ENCODE measurements at places on chromosomes 11 and 22.

DNA sequence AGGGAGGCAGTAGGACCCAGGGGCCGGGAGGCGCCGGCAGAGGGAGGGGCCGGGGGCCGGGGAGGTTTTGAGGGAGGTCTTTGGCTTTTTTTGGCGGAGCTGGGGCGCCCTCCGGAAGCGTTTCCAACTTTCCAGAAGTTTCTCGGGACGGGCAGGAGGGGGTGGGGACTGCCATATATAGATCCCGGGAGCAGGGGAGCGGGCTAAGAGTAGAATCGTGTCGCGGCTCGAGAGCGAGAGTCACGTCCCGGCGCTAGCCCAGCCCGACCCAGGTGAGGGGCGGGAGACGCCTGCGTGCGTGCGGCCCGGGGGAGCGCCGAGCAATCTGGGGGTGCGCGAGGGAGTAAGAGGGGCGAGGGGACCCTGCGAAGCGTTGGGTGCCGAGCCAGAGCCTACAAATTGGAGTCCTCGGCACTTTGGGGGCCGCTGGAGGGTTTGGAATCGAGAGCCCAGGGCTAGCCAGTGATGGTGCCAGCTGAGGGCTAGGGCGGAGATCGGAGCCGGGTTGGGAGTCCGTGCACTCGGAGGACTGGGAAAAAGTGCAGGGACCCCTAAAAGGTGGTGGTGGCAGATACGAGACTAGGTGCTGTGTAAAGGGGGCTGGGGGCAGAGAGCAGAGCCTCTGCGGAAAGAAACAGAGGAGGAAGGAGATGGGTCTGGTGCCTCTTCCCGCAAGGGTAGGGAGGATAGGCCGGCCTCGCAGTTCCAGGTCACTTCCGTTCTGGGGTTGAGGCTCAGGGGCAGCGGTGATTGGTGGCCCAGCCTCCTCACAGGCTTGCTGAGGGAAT lies at the start of gene SERPINH1:
Gene SERPINH1 (plus strand): TSS at position 206 of the 788 bp plus-strand sequence. CDS start 4,097 bp downstream, outside the sequence.
- peak; percentile 70 for DNase-seq

GRCh38 chr11:103618528-103618927 lies 417.9 kb upstream of the DDI1 start:
- DNase-seq: no peak

DNA sequence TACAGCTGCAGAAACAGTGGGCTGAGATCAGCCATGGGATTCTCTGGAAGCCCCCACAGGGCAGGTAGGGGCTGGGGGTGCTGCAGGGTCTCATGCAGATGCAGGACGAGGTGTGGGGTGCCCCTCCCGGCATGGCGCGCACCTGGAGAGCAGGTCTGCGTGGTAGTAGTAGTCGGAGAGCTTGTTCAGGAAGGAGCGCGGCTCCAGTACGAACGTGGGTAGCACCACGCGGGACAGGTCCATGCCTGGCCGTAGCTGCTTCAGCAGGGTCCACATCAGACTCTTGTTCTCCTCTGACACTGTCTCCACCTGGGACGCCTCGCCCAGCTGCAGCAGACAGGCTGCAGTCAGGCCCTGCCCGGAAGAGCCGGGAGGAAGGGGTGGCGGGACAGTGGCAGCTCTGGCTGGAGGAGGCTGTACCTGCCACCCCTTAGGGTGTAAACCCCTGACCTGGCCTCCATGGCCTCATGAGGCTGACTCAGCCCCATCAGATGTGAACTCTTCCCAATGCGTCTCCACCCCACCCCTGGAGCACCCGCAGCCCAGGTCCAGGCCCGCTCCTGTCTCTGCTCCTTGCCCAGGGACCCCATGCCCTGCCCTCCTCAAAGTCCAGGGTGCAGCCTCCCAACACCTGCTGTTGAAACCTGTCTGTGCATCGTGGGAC lies 47.0 kb upstream of the CARS1 start:
- no peak for DNase-seq

DNA sequence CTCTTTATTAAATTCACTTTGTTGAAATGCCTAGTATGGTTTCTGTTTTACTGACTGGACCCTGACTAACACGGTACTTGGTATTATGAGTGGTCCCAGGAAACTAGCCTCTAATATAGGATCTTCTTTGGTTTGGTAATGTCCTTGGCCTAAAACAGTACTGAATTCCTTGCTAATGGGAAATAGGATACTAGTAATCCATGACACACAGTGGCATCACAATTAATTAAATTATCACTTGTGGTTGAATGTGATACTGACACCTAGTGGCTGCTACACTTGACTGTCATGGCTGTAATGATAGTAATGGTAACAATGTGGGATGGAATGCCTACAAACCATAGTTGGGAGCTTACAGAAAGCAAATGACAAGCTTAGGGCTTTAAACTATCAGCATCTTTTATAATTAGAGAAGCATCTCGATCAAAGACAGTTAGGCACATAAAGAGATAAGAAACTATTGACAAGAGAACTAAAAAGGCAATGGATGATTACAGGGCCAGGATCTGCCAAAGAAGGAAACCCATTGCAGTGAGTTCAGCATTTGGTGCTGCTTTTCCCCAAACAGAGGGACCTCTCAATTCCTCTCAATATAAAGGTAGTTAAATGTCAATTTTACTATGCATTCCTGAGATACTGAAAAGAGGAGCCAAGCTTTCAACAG lies 8.6 kb downstream of the DNHD1 start:
- DNase-seq: no peak

DNA sequence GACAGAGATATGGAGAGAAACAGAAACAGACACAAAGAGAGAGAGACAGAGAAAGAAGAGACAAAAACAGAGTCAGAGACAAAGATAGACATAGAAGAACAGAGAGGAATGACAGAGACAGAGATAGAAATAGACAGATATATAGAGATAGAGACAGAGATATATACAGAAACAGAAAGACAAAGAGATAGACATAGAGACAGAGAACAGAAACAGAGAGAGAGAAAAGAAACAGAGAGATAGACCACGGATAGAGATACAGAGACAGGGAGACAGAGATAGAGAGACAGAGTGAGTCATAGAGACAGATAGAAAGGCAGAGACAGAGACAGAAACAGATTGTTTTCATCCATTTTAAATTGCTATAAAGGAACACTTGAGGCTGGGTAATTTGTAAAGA lies 12.3 kb upstream of the MPEG1 start:
- no peak for DNase-seq

DNA sequence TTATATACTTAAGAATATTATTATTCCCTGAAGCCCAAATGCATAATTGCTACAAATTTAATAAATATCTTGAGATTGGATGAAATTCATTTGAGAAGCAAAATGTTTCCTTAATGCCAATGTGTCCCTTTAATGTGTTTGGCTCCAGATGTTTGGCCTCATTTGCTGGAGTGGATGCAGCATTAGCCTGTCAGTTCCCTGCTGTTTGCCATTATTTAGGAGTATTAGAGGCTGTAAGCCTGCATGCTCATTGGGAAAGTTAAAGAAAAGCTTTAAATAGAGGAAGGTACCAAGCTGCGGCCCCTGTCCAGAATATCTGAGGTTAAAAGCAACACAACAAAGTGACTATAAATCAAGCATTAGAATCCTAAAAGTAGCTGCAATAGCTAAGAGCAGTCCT lies 54.8 kb upstream of the PITPNB start:
- no peak for DNase-seq

DNA sequence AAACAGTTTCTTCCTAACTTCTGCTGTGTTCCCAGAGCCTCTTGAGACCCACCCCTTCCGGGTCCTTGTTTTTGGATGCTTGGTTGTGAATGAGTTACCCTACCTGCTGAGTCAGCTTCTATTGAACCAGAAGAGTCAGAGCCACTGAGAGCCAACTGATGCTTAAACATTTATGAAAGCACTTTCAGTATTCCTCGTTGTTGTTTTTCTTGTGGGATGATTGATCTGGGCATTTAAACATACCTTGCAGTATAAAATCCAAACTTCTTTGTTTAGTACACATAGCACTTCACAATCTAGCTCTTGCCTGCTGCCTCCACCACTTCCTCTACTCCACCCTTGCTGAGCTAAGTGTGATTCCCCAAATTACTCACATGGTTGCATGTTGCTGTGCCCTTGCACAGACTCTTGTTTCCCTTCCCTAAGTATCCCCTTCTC lies 5.5 kb downstream of the PRSS23 start:
- no peak for DNase-seq

DNA sequence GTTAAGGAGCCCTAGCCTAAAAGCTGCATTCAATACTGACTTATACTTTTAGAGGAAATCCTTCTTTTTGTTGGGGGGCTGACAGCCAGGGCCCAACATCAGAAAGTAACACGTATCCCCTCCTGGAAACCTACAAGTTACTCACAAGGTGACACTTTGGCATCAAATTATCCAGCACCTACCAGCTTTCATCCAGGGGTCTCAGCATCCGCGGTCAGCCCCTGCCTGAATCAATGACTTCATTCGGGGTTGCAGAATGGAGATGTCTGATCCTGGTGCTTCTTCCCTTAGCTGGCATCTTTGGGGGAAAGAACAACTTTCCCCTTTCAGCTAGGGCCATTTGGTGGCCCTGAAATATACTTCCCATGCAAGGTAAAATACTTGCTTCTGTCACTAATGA lies 5.3 kb upstream of the NAP1L4 start:
- no peak for DNase-seq

DNA sequence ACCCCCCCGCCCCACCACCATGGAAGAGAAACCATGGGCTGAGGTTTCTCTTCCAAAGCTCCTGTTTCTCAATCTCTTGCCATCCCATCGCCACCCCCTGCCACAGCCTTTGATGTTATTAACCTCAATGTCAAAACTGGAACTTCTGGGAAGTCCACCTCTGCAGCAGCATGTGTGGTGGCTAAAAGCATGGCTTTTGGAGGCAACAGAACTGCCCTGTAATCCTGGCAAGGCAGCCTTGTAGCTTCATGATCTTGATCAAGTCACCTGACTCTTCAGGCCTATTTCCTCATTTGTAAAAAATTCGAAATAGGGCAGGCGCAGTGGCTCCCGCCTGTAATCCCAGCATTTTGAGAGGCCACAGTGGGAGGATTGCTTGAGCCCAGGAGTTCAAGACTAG lies 3.5 kb upstream of the COX8A start:
- no peak for DNase-seq

DNA sequence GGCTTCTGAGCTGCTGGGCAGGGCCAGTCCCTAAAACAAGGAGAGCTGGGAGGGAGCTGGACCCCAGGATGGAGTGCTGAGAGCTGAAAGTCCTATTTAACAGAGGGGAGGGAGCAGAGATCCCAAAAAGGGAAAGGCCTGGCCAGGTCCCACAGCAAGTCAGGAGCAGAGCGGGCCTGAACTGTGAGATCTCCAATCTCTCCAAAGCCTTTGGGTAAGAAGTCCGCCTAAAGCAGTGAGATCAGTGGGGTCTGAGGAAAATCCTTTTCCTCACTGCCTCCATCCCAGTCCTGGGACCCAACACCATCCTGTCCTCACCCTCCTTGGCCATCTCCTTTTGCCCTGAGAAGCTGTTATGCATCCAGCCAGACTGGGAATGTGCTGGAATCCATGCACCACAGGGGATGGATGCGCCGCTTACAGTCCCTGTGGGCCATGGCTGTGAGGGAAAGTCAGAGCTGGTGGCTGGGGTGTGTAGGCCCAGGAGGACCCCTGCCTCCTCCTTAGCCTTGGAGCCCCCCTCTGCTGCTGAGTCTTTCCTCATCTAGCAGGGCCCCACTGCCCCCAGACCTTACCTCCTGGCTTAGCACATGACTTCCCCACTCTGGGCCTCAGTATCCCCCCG lies 8.6 kb downstream of the LRRC75B start:
- DNase-seq: no peak

- peak; percentile 10 for DNase-seq
Observed at GRCh38 chr11:129280027-129280811, 88.1 kb upstream of the ARHGAP32 start.

GRCh38 chr11:66230156-66230555 lies 38.3 kb upstream of the RAB1B start:
- DNase-seq: no peak

- no peak for DNase-seq
Observed at GRCh38 chr11:119686177-119686882, 42.7 kb downstream of the NECTIN1 start.

GRCh38 chr11:32575070-32575469 lies 8.6 kb upstream of the EIF3M start:
- DNase-seq: no peak

GRCh38 chr11:5246772-5247471 lies 2.7 kb downstream of the HBG1 start:
- no peak for DNase-seq
